ENCODE measurements at places on chromosomes 2 and 18. TPM values are rescaled to one million over a fixed set of nuclear protein-coding genes. Genes with fewer than 3 reads are reported as not detected.

The SNTG2 gene
- not detected for total RNA-seq

The CXCR1 gene
- 0.54 TPM for total RNA-seq

The HNMT gene
- total RNA-seq, result not detected

The EFR3B gene
- total RNA-seq, result 0.07 TPM

The FHOD3 gene
- not detected for total RNA-seq

The ZNF24 gene
- total RNA-seq, result 66.5 TPM

The HNRNPLL gene
- total RNA-seq, result 80.2 TPM

The NAT8 gene
- total RNA-seq, result not detected

The LRP1B gene
- not detected for total RNA-seq

The CTAGE1 gene
- total RNA-seq, result not detected

The KCNF1 gene
- not detected for total RNA-seq

The TMEM163 gene
- 0.76 TPM for total RNA-seq

The MATN3 gene
- not detected for total RNA-seq

The TRIM43 gene
- total RNA-seq, result not detected

The CERS6 gene
- 22.4 TPM for total RNA-seq

The ZSCAN30 gene
- 15.6 TPM for total RNA-seq

The INHBB gene
- not detected for total RNA-seq

The ASIC4 gene
- not detected for total RNA-seq

The RGPD8 gene
- 8.4 TPM for total RNA-seq

All from T-helper 1 cell treated with Interleukin-12 subunit alpha and Interleukin-12 subunit beta and Interleukin-4 antibody, amounts not matched to agents 30 ng/mL and 1 ng/mL, for 36 hours (primary cell).